ENCODE measurements at places on chromosomes 11 and 22.

GRCh38 chr22:29072979-29073617 is at the start of gene KREMEN1:
Gene KREMEN1, plus strand, starts transcription at chr22:29073035. Its CDS starts 96 bp downstream, at chr22:29073131.
- no peak for DNase-seq

GRCh38 chr22:47064416-47064815 is 302.0 kb downstream of the TBC1D22A start:
- DNase-seq = no peak

DNA sequence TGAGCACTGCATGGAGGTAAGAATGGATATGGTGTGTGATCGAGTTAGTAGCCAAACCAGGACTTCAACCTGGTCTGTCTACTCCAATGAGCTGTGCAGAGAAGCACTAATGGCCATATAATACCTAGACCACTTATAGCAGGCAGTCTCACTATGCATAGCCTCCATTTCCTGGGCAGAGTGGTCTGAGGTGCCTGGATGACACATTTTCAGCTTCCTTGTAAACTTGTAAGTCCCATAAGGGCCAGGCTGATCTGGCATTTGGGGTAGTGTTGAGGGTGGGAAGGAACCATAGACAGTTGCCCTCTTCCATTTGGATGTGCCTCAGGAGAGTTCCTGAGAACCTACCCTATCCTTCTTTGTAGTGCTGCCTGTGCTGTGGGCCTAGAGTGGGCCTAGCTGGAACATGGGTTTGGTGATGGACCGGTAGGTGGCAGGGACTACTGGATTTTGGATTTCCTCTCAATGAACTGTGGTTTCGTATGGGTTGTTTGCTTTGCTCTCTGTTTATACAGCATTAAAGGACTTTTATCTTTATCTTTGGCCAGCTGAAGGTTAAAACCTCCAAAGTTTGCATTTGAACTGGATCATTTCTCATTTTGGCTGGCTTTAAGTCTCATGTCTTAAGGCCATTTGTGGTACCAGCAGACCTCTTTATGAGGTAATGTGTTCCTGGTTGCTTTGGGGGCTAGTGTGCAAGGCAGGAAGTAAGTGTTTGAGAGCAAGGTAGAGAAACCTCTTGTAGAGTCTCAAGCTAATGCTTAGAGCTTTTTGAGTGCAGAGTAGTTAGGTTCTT is 86.9 kb downstream of the STIM1 start:
- no peak for DNase-seq

DNA sequence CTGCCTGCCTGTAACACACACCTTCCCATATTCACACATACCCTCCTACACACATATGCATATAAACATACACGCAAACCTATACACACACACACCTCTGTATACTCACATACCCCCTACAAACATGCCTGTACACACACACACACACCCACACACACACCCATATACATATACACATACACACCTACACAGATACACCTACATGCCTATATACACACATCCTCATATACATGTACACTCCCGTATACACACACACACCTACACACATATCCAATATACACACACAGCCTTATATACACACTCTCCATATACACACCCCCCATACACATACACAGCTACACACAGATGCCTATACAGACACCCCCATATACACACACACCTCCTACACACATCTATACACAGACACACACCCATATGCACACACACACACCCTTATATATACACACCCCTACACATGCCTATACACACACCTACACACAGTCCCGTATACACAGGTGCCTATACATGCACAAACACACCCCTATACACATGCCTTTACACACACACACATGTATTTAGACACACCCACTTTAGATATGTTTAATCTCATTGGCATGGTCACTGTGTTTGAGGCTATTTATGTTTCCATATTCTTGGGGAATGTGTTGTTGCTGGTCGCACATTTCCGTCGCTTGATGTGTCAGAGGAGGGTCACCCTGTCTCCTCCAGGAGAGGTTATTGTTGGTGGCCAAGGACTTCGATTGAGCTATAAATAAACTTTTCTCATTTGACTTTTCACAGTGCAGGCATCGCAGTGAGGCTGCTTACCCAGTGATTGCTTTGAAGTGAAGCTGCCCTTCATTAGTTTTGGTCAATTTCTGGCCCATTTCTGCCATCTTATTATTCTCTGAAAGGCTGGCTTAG is 243.3 kb downstream of the TBC1D22A start:
- no peak for DNase-seq

- DNase-seq = no peak
Observed at GRCh38 chr11:117076941-117077691, 21.1 kb downstream of the SIK3 start.

DNA sequence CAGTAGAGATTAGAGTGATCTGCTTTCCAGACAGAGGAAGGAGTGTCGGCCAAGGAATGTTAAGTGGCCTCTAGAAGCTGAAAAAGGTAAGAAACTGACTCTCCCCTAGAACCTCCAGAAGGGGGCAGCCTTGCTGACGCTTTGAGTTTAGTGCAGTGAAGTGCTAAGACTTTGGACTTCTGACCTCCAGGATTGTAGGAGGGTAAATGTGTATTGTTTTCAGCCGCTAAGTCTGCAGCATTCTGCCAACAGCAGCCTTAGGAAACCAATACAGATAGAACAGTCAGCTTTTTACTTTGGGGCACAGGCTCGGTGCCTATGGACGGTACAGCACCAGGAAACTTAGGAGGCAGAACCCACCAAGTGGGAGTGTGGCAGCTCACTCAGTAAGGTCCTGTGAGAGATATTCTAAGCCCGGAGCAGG is 3.6 kb upstream of the TBC1D22A start:
- peak; percentile 84 for DNase-seq

- no peak for DNase-seq
Observed at GRCh38 chr11:19849107-19849789, 136.6 kb downstream of the NAV2 start.

DNA sequence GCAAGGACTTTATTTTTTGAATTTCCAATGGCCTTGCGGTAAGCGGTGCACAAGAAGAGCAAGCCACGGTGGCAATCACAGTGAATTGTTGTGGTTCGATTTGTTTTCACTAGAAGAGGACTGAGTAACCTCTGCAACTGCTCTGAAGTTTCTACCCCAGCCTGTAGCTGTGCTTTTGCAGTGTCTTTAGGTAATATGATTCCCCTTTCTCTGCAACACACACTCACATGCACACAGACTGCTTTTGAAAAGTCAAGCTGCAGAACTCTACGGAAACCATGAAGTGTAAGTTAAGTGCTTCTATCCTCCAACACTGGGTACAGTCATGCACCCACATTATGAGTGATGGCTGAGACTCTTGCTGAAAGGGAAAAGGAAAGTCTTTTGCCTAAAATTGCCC is 38.4 kb downstream of the CD44 start:
- no peak for DNase-seq

DNA sequence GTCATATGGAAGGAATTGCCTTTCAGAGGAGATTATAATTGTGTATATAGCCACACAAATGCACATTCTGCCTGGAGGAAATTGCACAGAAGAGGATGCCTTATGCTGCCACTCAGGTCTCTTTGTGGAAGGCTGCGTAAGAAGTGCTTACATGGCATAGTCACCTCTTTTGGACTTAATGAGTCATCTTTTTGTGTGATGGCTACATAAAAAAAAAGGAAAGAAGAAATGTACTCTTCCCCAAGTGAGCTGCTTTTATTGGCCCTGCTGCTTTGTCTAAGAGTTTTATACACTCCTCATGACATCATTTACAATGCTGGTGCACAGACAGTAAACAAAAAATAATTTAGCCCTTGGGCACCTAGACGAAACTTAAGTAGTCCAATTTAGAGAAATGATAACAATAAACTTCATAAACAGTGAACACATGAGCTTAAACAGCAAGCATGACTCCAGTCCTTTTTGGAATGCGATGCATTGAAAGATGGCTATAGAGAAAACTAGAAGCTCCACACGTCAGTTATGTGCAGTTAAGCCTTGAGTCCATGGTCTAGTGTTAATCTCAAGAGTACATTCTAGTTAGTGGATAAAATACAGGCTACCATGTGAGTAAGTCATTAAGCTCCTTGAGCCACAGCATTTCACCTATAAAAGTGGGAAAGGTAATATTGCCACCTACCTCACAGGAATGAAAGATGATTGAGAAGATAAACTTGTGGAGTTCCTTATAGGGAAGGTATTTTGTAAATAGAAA is 12.0 kb downstream of the CSTPP1 start:
- peak; percentile 22 for DNase-seq

GRCh38 chr22:47125603-47126002 is 363.2 kb downstream of the TBC1D22A start:
- no peak for DNase-seq

DNA sequence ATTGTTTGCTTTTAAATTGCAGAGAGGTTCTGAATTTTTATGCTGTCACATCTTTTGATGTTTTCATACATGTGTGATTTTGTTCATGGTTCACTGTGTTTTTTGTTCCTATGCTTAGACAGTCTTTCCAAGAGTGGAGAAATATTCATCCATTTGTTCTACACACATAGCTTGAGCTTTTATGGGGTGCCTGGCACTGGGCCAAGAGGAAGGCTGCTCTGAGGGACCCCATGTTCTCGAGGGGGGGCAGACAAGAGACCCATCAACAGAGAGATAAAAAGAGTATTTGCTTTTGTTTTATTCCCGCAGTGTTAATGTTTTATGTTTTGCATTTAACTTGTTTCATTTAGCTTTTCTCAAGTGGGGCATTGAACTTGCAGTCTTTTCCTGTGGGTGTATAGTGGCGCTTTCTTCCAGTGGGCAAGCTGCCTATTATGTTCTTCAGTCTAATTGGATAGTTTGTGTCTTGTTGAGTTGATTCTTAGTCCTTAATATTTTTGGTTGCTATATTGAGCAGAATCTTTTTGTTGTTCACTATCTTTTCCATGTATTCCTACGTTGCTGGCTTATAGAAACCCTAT is 57.7 kb downstream of the CABIN1 start:
- no peak for DNase-seq

DNA sequence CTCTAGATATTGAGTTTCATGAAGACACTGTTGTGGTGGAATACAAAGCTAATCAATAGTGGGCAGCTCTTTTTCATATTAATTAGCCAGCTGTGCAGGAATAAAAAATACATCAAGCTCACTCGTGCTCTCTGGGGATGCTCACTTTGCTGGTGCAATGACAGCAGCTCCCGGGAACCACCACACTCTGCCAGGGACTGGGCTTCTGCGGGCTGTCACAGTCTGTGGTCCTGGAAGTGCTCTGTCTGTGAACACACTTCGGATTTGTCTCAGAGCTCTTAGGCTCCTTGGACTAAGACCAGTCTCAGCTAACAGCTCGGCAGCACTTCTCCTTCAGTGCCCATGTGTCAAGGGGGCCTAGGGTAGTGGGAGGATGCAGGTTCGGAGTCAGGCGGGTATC is 393.5 kb downstream of the TENM4 start:
- no peak for DNase-seq

DNA sequence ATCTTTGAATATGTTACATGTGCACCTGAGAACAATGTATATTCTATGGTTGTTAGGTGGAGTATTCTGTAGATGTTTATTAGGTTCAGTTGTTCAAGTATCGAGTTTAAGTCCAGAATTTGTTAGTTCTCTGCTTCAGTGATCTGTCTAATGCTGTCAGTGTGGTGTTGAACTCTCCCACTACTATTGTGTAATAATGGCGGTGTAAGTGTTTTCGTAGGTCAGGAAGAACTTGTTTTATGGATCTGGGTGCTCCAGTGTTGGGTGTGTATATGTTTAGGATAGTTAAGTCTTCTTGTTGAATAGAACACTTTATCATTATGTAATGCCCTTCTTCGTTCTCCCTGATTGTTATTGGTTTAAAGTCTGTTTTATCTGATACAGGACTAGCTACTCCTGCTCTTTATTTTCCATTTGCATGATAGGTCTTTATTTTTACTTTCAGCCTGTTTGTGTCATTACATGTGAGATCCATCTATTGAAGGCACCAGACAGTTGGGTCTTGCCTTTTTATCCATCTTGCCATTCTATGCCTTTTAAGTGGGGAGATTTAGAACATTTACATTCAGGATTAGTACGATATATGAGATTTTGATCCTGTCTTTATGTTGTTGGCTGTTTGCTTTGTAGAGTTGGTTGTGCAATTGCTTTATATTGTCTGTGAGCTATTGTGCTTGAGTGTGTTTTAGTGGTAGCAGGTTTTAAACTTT is 121.6 kb downstream of the DDX10 start:
- no peak for DNase-seq

- DNase-seq = no peak
Observed at GRCh38 chr11:20364341-20364792, 853 bp downstream of the HTATIP2 start.

GRCh38 chr22:45429981-45430775 is 16.7 kb downstream of the RIBC2 start:
- DNase-seq = no peak

DNA sequence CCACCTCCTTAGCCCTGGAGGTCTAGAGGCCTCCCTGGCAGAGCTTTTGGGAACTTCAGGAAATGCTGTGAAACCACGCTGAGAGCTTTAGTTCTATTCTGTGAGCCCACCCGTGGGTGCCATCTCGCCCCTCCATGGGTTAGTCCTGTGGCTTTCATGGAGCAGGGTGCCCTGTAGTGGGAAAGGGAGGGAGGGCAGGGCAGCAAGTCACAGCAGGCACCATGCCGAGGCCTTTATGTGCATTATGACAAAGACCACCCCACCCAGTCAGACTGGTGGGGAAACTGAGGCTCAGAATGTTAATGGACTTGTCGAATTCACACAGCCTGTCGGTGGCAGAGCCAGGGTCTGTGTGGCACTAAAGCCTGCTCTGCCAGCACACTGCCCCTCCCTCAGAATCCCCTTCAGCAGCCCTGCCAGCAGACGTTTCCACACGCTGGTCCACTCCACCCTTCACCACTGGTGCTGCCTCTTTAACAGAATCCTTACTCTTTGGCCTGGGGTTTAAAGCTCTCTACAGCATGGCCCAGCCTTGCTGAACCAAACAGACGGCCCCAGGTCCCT is 13.4 kb downstream of the TMPRSS13 start:
- no peak for DNase-seq

- no peak for DNase-seq
Observed at GRCh38 chr11:69242266-69242920, 51.6 kb upstream of the MYEOV start.

DNA sequence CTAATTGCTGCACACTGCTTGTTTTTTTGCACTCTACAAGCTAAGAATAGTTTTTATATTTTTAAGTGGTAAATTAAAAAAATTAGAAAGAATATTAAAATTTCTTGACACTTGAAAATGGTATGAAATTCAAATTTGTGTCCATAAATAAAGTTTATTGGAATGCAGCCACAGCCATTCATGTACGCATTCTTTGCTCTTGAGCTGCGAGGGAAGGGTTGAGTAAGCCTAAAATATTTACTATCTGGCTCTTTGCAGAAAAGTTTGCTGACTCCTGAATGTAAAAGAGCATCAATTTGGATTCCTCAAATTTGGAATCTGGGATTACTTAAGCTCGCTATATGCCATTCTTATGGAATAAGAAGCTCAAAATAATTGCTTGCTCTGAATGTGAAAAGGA is 3.4 kb upstream of the ADAMTS8 start:
- no peak for DNase-seq

DNA sequence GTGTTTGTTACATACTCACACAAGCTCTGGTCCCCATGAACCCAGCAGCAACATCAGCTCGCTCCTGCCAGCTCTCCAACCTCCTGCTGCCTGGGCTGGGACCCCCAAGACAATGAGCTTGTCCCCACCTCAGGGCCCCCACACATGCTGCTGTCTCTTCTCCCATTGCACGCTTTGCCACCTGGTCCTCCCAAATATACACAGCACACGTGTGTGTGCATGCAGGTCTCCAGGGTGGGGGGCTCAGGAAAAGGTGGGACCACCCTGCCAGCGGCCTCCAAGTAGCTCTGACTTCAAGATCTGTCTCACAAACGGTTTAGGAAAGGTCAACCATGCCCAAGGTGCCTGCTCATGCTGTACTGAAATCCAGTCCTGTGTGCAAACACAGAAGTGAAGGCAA is 68.1 kb upstream of the CCND1 start:
- DNase-seq = no peak
